ENCODE measurements at places on chromosomes 12 and 14.
A peak's percentile ranks its signal among the peaks of the same experiment; 100 is the strongest.

- no peak for DNase-seq
Observed at GRCh38 chr12:119843100-119843499, 34.0 kb downstream of the CIT start.

GRCh38 chr12:16008421-16008824 is 97.3 kb downstream of the DERA start:
- no peak for DNase-seq

DNA sequence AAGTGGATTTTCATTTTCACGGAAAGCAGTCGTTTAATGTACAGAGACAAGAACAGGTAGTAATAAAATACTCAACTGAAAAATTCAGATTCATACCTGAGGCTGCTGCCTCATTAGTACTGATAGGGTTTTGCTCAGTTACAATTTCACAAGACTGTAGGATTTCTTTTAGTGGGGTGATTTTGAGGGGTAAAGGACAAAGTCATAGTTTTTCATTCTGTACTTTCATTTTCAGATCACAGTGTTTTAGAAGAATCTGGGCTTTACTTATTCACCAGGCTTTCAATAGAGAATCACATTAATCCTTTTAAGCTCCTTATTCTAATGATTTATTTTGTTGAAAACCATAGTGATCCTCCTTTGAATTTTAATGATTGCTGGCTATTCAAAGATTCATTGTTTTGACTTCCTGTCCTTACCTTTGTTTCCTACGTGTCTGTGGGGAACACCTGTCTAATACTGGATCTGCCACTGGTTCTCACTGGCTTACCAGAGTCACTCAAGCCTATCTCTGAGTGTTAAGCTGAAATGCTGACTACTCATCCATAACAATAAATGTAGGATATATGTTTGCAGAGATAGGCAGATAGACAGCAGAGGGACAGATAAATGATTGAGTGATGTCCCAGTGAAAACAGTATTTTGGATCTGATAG is 243.8 kb upstream of the NPAS3 start:
- DNase-seq = no peak

DNA sequence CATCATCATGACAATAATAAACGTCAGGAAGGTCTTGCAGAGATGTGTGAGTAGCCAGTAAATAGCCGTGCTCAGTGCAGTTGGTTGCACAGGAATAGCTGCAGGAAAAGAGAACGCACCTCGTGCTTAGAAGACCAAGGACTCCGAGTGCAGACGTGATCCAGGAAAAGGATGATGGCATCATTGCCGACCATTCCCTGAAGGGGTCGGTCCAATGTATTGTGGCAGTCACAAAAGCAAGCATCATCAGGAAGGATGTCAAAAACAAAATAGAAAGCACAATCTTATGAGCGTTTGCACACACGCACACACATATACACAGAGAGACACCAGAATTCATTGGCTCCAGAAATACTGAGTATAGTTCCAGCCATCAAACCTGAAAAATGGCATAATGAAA is 12.8 kb downstream of the DUSP6 start:
- DNase-seq = no peak

GRCh38 chr12:26997003-26997402 is 17.2 kb downstream of the TM7SF3 start:
- no peak for DNase-seq

DNA sequence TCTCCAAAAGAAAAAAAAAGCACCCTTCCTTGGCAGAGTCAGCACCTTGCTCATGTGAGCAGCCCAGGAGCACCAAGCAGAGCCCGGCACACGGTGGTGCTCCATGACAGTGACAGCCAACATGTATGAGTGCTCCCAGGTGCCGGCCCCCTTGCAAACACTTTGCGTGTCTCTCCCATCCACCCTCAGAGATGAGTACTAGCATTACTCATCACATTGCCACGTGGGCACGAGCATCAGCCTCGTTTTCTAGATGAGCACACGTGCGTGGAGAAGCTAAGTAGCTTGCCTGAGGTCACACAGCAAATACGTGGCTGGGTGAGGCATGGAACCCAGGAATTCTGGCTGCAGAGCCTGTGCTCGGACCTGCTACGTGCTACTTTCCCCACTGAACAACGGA is 177.9 kb upstream of the PRMT8 start:
- DNase-seq = no peak

GRCh38 chr14:97441740-97442362 is 644.7 kb downstream of the VRK1 start:
- DNase-seq = no peak

GRCh38 chr12:52155048-52155868 is 36.6 kb downstream of the KRT80 start:
- peak; percentile 28 for DNase-seq

GRCh38 chr14:92544051-92544720 is 30.6 kb downstream of the RIN3 start:
- no peak for DNase-seq

- no peak for DNase-seq
Observed at GRCh38 chr12:5806371-5807089, 138.5 kb downstream of the ANO2 start.

DNA sequence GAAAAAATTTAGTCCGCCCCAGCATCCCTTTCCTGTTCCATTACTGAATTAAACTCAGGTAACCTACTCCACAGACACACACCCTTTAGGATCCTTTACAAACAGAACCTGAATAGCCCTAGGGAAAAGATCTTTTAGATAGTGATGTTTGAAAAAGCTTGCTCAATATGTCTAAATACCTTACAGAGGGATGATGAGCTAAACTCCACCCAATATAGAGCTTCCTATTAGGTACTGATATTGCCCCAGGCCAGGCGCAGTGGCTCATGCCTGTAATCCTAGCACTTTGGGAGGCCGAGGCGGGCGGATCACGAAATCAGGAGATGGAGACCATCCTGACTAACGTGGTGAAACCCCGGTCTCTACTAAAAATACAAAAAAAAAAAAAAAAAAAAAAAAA is 50.1 kb downstream of the FERMT2 start:
- no peak for DNase-seq

GRCh38 chr14:101600891-101601605 is 39.8 kb downstream of the DIO3 start:
- DNase-seq = no peak

GRCh38 chr12:50317203-50317602 is 33.9 kb upstream of the LIMA1 start:
- no peak for DNase-seq

GRCh38 chr12:125332900-125333299 is 267.7 kb downstream of the AACS start:
- DNase-seq = no peak

GRCh38 chr12:18483698-18484325 is 222.5 kb downstream of the PIK3C2G start:
- DNase-seq = no peak

DNA sequence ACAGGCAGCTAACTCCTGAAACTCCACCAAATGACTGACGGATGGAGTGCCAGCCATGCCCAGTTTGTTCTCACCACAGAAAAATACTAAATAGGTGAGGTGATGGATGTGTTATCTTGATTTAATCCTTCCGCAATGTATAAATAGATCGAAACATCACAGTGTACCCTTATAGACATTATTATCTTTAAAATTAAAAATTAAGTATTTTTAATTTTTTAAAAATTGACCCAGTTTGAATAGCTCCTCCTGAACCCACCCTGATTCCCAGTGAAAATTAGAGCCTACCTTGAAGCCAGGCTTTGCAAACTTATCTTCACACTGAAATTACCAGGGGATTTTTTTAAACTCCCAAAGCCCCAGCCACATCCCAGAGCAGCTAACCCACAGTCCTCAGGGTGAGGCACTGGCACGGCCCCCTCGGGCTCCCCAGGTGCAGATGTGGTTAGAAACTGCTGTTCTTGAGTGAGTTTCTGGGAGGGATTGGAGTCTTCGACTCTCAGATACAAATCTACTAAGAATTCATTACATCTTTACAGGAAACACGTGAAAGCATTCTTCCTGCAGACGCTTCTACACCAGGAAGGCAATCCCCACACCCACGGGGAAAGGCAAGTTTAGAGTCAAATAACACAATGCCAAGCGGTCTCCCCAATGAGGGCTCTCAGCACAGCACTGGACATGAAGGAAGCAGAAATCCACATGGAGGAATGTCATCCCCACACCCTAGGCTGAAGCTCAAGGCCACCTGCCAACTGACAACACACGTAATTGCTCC is 126.4 kb downstream of the RIMBP2 start:
- no peak for DNase-seq

DNA sequence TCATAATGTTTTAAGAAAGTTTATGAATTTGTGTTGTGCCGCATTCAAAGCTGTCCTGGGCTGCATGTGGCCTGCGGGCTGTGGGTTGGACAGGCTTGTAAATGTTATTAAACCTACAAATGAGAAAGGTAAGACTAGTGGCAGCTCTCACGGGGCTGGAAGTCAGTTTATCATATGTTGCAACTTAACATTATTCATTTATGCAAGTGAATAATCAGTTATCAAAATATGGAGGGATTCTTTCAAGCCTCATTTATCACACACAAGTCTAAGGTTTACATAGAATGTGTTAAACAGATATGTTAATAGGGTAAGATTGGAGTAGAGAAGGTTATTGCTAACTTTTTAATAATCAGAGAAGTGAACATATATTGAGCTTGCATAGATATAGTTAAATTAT is 442.5 kb upstream of the RGS6 start:
- no peak for DNase-seq

GRCh38 chr12:56007564-56008559 is 10.8 kb downstream of the SUOX start:
- DNase-seq = peak; percentile 58

- no peak for DNase-seq
Observed at GRCh38 chr14:78074561-78074960, 95.6 kb upstream of the NRXN3 start.

DNA sequence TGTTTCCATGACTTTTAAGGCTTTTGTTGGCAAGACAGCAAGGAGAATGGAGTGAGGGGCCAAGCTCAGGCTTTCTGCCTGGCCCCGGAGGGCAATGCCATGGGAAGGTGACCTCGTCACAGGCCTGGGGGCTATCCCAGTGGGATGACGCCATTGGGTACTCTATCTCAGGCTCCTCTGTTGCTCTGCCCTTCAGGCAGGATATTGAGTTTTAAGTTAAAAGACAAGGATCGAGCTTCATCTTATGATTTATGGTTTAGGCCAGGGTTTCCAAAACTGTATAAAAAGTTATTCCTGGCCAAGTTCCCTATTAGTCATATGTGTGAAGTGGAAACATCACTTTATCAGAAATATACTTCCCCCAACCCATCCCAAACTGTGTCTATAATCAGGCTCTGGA is 127.7 kb downstream of the ZFP36L1 start:
- DNase-seq = no peak

GRCh38 chr12:48296586-48297282 is 54.0 kb downstream of the ZNF641 start:
- DNase-seq = no peak

DNA sequence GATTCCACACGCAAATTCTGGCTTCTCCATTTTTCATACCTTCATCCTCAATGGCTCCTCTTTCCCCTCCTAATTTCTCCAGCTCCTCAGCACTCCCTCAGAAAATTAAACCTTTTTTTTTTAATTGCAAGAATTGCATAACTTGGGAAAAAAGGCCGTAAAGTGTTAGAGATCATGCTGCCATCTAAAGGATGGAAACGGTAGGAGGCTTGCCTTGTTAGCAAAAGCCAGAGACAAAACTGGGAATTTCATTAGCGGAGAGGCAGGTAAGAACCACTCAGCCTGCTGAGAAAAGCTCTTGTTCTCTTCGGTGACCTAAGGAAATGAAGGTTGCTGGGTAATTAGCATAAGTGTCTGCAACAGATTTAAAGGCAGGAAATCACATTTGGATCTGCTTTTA is 204.3 kb downstream of the AEBP2 start:
- no peak for DNase-seq

DNA sequence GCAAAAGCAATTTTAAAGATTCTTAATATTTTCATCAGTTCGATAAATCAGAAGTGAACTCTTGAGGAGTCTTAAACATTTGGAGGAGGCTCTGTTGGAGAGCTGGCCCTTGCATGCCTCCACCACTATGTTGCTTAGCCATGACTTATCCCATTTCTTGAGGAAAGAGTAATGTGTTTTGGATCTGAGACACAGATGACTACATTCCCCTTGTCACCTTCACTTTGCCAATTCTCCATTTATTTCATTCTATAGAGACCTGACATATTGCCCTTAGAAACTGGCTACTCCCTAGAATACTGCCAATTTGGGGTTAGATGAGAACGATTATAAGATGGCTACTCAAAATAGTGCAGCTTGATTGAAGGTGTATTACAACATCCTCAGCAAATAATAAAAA is 157.4 kb upstream of the TMEM260 start:
- DNase-seq = no peak

- DNase-seq = no peak
Observed at GRCh38 chr14:50801706-50802105, 29.3 kb downstream of the NIN start.

DNA sequence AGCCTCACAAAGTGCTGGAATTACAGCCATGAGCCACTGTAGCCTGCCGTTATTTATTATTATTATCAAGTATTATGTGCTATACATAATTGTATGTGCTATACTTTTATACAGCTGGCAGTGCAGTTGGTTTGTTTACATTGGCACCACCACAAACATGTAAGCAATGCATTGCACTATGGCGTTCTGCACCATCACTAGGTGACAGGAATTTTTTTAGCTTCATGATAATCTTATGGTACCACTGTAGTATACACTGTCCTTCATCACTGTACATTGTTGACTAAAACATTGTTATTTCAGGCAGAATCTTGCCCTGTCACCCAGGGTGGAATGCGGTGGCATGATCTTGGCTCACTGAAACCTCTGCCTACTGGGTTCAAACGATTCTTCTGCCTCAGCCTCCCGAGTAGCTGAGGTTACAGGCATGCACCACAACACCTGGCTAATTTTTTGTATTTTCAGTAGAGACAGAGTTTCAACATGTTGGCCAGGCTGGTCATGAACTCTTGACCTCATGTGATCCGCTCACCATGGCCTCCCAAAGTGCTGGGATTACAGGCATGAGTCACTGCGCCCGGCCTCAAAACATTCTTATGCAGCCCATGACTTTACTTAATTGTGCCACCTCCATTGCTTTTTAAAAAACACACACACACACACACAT is 17.1 kb downstream of the MRPL42 start:
- DNase-seq = no peak

DNA sequence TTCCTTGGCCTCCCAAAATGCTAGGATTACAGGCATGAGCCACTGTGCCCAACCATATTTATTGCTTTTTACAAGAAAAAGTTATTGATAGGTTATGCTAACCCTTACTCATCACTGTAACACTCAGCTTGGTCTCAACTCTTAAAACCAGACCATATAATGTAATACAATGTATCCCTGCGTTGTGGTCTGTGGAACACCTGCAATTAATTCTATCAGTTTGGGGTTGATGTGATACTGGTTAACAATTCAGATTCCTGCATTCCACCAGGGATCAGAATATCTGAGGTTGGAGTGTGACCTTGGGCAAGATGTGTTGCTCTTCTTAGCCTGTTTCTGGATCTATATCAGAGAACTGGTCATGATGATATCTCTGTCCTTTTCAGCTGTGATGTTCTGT is 419.0 kb downstream of the RAD51B start:
- no peak for DNase-seq

DNA sequence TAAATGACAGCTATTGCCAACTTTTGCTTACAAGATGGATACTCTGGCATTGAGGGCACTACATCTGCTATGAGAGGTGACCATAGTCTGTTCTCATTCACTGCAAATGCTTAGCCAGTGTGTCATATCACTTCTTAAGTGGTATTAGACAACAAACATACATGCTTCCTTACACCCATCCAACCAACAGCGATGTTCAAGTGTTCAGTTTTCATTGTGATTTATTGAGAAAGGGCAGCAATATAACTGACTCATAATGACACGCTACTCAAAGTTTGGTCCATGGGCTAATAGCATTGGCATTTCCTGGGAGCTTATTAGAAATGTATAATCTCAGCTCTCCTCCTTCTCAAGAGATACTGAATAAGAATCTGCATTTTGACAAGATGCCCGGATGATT is 181.7 kb downstream of the NPAS3 start:
- no peak for DNase-seq
